Kidney epithelial cell (primary cell): ENCODE measurements at places on chromosomes 1 and 21.

DNA sequence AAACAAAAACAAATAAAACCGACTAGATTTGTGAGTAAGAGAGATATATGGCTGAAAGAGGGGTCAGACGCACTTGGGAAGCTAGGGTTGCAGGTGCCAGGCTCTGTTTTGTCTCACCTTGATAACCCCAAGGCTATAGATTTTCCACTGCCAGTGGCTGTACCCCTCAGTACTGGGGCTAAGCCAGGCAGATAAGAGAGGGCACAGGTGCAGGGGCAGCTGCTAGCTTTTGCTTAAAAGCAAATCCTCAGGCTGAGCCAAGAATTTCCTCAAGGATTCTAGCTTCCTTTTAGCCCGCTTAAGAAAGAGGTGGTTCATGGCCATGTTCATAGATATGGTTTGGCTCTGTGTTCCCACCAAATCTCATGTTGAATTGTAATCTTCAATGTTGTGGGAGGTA lies 57.9 kb downstream of the OVGP1 start:
- DNase-seq: no peak

GRCh38 chr1:15246960-15247614 lies at the start of gene FHAD1:
Gene FHAD1 (plus strand): TSS chr1:15247223. CDS start chr1:15251785, 4,562 bp downstream.
- DNase-seq: peak; percentile 41

GRCh38 chr21:39085843-39086405 lies 97.3 kb downstream of the PSMG1 start:
- no peak for DNase-seq

- no peak for DNase-seq
Observed at GRCh38 chr1:179129702-179130473, 48.0 kb downstream of the TOR3A start.

DNA sequence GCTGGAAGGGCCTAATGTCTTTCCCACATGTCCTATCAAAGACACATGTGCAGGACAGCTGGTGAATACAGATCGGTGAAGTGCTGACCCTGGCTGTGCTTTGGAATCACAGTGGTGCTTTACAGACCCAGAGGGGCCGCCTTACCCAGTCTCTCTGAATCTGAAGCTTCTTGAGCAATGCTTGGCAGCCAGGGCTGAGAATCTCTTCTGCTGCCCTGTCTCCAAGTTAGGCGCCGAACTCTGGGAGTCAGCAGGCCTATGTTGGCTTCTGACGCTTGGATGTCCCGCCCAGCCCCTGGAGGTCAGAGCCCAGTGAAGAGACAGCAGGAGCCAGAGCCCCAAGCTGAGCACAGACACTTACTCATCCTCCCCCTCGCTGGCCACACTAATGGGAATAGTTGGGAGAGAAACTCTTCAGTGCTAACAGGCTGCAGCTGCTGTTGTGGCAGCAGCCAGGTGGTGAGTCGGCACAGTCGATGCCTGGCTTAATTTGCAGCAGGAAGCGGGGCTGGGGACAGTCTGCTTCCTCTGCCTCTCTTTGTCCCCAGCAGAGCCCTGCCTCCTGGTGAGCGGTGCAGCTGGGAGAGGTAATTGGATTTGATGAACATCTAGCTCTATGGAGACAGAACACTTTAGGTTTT lies 68.1 kb downstream of the URB2 start:
- DNase-seq: peak; percentile 61

DNA sequence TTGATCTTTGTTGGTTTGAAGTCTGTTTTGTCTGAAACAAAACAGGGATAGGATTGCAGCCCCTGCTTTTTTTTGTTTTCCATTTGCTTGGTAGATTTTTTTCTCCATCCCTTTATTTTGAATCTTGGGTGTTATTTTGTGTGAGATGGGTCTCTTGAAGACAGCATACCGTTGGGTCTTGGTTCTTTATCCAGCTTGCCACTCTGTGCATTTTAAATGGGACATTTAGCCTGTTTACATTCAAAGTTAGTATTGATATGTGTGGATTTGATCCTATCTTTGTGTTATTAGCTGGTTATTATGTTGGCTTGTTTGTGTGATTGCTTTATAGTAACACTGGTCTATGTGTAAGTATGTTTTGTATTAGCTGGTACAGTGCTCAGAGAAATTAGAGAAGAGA lies 40.9 kb downstream of the GIPC2 start:
- DNase-seq: no peak

DNA sequence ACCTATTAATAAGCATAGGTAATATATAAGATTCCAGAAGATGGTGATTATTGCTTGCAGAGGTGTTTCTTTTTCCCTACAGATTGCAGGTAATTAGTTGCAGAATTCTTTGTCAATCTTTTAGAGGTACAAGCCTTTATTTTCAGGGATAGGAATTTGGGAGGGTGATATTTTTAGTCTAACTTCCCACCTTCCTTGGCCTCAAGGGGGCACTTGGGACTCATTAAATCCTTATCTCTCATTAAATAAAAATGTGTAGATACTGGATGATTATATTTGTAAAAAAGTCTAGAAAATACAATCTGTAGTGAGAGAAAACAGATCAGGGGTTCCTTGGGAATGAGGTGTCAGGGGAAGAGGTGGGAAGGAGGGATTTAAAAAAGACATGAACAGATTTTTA lies 179.2 kb downstream of the PATJ start:
- DNase-seq: no peak

- DNase-seq: peak; percentile 59
Observed at GRCh38 chr1:221263831-221264767, 384.9 kb downstream of the HLX start.
